Heart left ventricle (tissue), 16 donors: ENCODE measurements at places on chromosomes 5 and 9. TPM values are rescaled to one million over a fixed set of nuclear protein-coding genes. Genes with fewer than 3 reads are reported as not detected.

GRCh38 chr5:62315376-62316175, 9.6 kb downstream of the KIF2A start:
- no peaks in the 10 kb centered on the region for H3K27me3 ChIP-seq
- peaks cover 9% of the 10 kb centered on the region for H3K4me1 ChIP-seq
- no peak overlapping the region for H3K27ac ChIP-seq
- H3K4me3 ChIP-seq = no peak overlapping the region
- no peak for DNase-seq
- no peaks in the 10 kb centered on the region for H3K36me3 ChIP-seq

DNA sequence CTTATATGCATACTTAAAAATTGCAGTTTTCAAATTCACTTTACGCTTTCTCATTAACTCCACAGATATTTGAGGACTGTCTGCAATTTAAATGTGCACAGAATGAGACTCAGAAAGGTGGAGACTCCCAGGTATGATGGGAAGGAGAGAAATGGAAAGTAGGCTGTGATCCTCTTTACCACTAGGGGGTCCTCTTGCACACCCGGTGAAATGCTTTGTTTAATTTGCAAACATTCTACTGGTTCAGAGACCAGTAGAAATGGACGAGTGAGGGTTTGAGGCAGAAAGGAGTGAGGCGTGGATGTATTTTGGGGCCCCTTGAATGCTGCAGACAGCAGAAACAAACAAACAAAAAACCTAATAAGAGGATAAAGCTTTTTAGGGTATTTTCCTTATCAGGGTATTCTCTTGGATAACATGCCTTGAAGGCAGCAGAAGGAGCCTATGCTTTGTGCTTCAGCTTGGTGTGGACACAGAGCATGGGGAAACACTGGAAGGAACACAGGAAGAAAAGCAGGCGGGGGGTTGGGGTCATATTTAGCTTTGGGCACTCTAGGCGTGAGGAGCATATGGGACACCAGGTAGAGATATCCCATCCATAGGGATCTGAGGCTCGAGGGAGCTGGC, 410.1 kb downstream of the DMRT2 start:
- H3K27ac ChIP-seq = no peak overlapping the region
- H3K4me3 ChIP-seq = no peak overlapping the region
- no peaks in the 10 kb centered on the region for H3K4me1 ChIP-seq
- H3K27me3 ChIP-seq = no peaks in the 10 kb centered on the region
- no peaks in the 10 kb centered on the region for H3K36me3 ChIP-seq

CDH6 gene
- total RNA-seq = 5.4 TPM

DNA sequence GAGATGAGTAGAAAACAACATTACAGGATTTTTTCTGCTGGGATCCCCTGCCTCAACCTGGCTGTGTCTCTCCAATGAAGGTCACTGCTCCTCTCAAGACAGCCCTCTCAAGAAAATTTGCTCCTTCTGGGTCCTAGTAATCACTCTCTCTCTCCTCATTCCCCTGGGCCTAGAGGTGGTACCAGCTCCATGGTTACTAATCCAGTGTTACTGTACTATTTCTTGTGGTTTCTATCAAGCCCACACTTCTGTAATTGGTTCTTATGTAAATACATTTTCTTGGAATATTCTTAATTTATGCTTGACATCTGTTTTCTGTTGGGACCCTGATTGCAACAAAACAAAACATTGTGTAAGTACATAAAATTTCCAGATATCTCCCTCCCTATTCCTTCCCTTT, 123.8 kb upstream of the RORB start:
- no peak for DNase-seq
- no peaks in the 10 kb centered on the region for H3K4me1 ChIP-seq
- no peak overlapping the region for H3K27ac ChIP-seq
- H3K4me3 ChIP-seq = no peak overlapping the region
- H3K27me3 ChIP-seq = no peaks in the 10 kb centered on the region

LECT2 gene
- not detected for total RNA-seq

DNA sequence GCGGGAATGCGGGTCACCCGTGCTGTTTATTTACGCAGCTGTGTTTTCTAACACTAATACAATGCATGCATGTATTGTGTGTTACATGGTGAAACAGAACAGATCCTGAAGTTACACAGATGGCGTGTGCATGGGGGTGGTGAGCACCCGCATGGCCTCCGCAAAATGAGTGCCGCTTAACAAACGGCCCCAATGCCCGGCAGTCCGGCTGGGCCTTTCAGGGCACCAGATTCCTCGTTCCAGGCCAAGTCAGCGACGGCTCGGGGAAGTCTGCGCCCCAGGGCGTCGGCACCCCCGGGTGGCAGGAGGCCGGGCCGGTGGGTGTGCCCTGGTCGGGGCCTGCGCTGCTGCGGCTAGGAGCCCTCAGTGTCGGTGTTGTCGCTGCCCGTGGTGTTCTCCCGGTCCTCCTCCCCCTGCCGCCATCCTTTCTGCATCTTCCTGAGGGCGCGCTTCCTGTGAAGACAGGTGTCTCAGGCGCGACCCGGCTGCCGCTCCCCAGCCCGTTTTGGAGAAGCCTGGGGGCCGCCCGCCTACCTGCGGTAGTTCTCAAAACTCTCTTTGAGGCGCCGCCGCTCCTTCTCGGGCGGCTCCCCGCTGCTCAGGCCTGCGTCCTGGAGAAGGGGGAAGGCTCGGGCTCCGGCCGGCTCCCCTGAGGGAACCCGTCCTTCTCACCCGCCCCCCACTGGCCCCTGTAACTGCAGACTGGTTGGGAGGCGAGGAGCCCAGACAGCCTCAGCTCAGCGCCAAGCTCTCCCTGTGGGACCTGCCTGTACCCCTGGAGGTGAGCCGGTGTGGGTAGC, 605 bp upstream of the DNLZ start:
- no peak overlapping the region for H3K27ac ChIP-seq
- DNase-seq = no peak
- H3K27me3 ChIP-seq = no peaks in the 10 kb centered on the region
- H3K4me1 ChIP-seq = peaks cover 3% of the 10 kb centered on the region
- no peaks in the 10 kb centered on the region for H3K36me3 ChIP-seq
- no peak overlapping the region for H3K4me3 ChIP-seq

GRCh38 chr5:95018511-95018910, 266.4 kb downstream of the MCTP1 start:
- H3K36me3 ChIP-seq = no peaks in the 10 kb centered on the region
- H3K27me3 ChIP-seq = no peaks in the 10 kb centered on the region
- H3K4me1 ChIP-seq = peaks cover 12% of the 10 kb centered on the region
- no peak for DNase-seq

DNA sequence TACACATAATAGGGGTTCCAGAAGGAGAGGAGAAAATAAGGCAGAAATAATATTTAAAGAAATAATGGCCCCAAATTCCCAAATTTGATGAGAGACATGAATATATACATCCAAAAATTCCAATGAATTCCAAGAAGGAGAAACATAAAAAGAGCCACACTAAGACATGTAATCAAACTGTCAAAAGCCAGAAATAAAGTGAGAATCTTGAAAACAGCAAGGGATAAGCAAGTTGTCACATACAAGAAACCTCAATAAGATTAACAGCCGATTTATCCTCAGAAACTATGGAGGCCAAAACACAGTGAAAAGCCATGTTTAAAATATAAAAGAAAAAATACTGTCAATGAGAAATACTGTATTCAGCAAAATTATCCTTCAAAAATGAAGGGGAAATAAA, 14.5 kb downstream of the CATSPER3 start:
- no peaks in the 10 kb centered on the region for H3K4me1 ChIP-seq
- H3K36me3 ChIP-seq = no peaks in the 10 kb centered on the region
- H3K27ac ChIP-seq = no peak overlapping the region
- DNase-seq = no peak
- no peaks in the 10 kb centered on the region for H3K27me3 ChIP-seq
- no peak overlapping the region for H3K4me3 ChIP-seq

IPPK gene
- total RNA-seq = 5.8 TPM

- H3K4me3 ChIP-seq = no peak overlapping the region
- H3K4me1 ChIP-seq = no peaks in the 10 kb centered on the region
- no peak overlapping the region for H3K27ac ChIP-seq
- no peaks in the 10 kb centered on the region for H3K36me3 ChIP-seq
These were observed 42.9 kb downstream of the ADGRV1 start for GRCh38 chr5:90601468-90601867.

DNA sequence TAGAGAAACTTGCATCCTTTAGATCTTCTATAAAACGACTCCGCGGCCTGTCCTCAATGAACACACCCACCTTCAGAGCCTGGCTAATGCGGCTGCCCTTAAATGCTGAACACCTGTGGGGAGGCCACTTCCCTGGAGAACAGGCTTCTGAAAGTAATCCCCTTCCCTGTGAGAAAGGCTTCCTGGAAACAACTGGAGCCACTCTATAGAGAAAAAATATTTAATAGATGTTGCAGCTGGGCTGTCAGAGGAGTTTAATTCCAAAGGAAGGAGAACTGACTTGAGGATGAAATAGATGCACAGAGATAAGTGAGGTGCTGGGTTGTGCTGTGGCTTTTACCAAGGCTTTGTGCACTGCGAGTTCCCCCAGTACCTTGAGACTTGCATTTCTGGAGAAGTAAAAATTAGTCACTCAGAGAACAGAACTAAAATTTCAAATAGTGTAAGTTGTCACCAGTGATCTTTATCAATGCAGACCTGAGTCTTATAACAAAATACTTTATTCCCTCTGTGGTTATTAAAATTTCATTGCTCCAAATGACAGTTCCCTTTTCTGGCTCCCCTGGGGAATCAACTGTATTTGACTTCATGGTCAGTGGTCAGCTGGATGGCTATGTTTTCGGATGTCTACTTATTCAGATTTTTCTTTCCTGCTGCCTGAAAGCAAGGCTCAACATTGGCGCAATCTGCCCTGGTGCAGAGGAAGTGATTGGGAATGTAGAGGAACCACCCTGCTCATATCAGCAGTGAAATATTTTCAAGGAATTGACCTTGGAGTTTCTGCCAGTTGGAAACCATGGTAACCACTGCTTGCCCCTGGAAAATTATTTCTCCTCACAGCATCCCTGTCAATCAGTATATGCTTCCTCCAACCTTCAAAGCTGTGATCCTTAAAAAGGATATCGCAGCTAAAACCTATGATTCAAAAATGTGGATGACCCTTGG, 238.8 kb downstream of the SMARCA2 start:
- no peak overlapping the region for H3K27ac ChIP-seq
- H3K4me3 ChIP-seq = no peak overlapping the region
- no peaks in the 10 kb centered on the region for H3K36me3 ChIP-seq
- no peaks in the 10 kb centered on the region for H3K4me1 ChIP-seq

CNTFR gene
- total RNA-seq = 2.2 TPM

S1PR3 gene
- total RNA-seq = 46.3 TPM

ADCY2 gene
- total RNA-seq = 0.96 TPM

GRCh38 chr9:20591223-20591622, 31.1 kb downstream of the MLLT3 start:
- no peaks in the 10 kb centered on the region for H3K27me3 ChIP-seq
- no peaks in the 10 kb centered on the region for H3K4me1 ChIP-seq
- DNase-seq = no peak
- no peaks in the 10 kb centered on the region for H3K36me3 ChIP-seq
- no peak overlapping the region for H3K27ac ChIP-seq

NUTM2F gene
- not detected for total RNA-seq

DNA sequence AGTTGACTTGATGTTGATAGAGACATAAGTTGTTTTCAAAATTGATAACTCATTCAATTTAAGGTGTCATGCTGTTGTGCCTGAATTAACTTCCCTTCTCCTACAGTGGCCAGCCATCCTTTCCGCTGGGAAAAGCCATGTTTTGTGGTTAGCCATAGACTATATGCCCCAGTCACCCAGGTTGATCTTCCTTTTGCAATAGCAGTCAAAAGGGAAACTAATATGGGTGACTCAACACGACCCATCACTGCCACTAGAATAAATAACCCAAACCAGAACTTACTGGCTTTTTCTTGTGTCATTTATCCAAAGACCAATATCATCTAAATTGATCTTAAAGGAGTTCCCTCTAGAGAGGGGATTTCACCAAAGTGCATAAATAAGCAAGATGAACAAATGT, 87.4 kb downstream of the PTCD2 start:
- H3K36me3 ChIP-seq = no peaks in the 10 kb centered on the region
- peaks cover 17% of the 10 kb centered on the region for H3K4me1 ChIP-seq

DNA sequence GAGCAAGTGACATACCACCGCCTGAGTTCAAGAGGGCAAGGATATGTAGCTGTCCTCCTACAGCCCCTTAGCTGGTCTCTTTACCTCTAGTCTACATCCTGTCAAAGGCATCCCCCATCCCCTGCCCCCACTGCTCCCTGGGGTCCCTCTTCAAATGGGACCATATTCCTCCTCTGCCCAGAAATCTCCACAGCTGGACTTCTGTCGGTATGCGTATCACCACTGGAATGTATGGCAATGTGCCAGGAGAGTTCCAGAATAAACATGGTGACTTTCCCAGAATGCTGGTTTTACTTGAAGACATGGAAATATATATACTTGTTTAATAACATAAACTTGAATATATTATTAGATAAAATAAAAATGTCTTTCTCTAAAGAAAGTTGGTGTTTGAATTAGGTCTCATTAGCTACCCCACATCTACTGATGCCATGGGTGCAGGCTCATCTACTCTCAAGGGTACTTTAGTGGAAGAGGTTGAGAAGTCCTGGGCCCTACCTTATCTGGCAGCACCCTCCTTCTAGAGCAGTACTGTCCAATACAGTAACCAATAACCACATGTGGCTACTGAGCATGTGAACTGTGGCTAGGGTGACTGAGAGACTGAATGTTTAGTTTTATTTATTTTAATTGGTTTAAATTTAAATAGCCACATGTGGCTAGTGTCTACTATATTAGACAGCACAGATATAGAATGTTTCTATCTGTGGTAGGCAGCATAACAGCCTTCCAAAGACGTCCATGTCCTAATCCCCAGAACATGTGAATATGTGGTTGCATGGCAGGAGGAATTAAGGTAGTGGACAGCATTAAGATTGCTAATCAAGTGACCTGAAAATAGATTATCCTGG, 181.7 kb upstream of the SLC30A5 start:
- H3K27me3 ChIP-seq = no peaks in the 10 kb centered on the region
- DNase-seq = no peak
- no peaks in the 10 kb centered on the region for H3K36me3 ChIP-seq
- no peak overlapping the region for H3K27ac ChIP-seq
- H3K4me1 ChIP-seq = no peaks in the 10 kb centered on the region

CEP72 gene
- 1.8 TPM for total RNA-seq

- DNase-seq = no peak
- H3K27ac ChIP-seq = no peak overlapping the region
- no peaks in the 10 kb centered on the region for H3K4me1 ChIP-seq
- no peaks in the 10 kb centered on the region for H3K36me3 ChIP-seq
- no peaks in the 10 kb centered on the region for H3K27me3 ChIP-seq
These were observed 118.8 kb upstream of the VLDLR start for GRCh38 chr9:2502760-2503159.

GHR gene
- total RNA-seq = 23.2 TPM
